IMR-90 (cell line): ENCODE measurements at places on chromosomes 3 and 15. TPM values are rescaled to one million over a fixed set of nuclear protein-coding genes. Genes with fewer than 3 reads are reported as not detected.

The MAGEL2 gene
- under 0.01 and 0.18 TPM in 2 replicates for total RNA-seq

DNA sequence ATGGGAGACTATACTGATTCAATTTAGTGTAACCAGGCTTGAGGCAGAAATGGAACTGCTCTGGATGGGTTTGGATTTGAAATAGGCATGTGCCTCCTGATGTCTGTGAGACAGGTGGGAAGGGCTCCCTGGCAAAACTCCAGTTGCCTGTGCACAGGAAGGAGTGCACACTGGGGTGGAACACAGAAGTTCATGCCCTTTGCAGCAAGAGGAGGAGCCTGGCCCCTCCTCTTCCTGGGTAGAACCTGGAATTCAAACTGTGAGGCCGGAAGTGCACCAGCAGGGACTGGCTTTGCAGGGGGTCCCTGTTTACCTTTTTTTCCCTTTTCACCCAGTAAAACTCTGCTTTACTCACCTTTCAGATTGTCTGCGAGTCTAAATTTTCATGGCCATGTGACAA is 99.9 kb downstream of the GMPS start:
- no peak for DNase-seq

DNA sequence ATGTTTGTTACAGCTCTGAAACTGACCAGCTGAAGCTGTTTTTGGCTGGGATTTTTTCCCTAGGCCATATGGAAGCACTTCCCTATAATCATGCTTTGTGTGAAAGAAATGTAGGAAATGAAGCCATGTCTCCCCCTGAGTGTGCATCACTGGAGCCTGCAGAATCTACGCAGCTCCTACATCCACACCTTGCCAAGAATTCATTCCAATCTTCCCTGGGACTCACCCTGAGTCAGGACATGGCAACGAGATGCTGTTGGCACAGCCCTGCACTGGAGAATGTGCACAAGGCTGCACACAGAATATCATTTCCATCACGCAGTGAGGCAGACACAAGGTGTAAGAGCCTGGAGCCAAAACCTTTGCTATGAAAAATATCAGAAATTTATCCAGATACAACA is 189.5 kb downstream of the ADAMTSL3 start:
- peak; percentile 81 for DNase-seq

DNA sequence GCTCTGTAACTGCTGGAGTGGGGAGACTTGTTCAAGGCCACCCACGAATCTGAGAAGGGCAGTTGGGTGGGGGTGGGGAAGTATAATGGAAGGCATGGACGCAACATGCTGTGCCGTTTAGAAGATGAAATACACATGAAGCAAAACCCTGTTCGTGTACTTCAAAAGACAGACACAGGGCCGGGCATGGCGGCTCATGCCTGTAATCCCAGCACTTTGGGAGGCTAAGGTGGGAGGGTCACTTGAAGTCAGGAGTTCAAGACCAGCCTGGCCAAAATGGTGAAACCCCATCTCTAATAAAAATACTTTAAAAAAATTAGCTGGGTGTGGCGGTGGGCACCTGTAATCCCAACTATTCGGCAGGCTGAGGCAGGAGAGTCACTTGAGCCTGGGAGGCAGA is 36.9 kb upstream of the SFMBT1 start:
- DNase-seq = no peak

The PLA2G4B gene
- total RNA-seq = under 0.01 and 0.18 TPM in 2 replicates

The CD200R1 gene
- under 0.01 TPM in 2 replicates for total RNA-seq
